Right lobe of liver (tissue), 6 donors: ENCODE measurements at places on chromosomes 12 and 14. TPM values are rescaled to one million over a fixed set of nuclear protein-coding genes. Genes with fewer than 3 reads are reported as not detected.

- no peak overlapping the region for H3K4me3 ChIP-seq
- no peak overlapping the region for H3K27ac ChIP-seq
- DNase-seq = no peak
- H3K27me3 ChIP-seq = no peaks in the 10 kb centered on the region
- H3K4me1 ChIP-seq = no peaks in the 10 kb centered on the region
- H3K36me3 ChIP-seq = peaks cover 48% of the 10 kb centered on the region
These were observed 39.9 kb downstream of the VEZT start for GRCh38 chr12:95257541-95257940.

DNA sequence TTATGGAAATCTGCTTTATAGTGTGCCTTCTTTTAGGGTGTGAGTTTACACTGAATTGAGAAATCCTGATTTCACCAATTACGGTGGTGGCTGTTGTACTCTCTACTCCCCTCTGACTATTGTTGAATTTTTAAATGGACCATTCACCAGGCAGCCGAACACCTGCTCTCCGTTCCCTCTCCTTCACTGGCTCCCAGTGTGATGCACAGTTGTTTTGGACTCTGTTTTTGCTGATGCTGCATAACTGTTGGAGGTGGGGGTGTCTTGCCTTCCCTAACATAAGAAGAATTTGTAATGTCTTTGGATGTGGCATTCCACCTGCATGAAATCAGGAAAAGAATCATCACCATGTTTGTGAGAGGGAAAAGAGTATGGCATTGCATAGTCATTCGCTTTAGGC, 341.2 kb downstream of the SNAPC1 start:
- no peak overlapping the region for H3K4me3 ChIP-seq
- H3K4me1 ChIP-seq = no peaks in the 10 kb centered on the region
- DNase-seq = no peak
- no peak overlapping the region for H3K27ac ChIP-seq
- no peaks in the 10 kb centered on the region for H3K36me3 ChIP-seq

- no peaks in the 10 kb centered on the region for H3K27me3 ChIP-seq
- no peak for DNase-seq
- no peaks in the 10 kb centered on the region for H3K36me3 ChIP-seq
- H3K27ac ChIP-seq = no peak overlapping the region
- H3K4me1 ChIP-seq = no peaks in the 10 kb centered on the region
These were observed 20.7 kb upstream of the SDR39U1 start for GRCh38 chr14:24463017-24463883.

SLCO1B1 gene
- 285 TPM for total RNA-seq

DNA sequence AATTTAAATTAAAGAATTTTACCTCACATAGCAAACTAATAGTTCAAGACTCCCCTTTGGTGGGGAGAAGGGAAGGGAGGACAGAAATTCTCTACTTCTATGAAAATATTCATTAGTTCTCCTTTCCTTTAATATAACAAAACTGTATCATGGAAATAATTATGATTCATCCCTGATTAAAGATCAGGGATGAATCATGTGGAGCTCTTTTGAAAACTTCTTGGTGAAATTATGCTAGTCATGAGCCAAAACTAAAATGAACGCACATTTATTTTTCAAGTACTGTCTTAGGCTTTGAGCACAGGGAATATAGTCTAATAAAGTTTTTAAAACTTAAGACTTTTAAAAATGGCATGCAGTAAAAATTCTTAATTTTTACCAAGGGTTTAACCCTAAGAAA, 17.1 kb downstream of the TMBIM4 start:
- no peaks in the 10 kb centered on the region for H3K27me3 ChIP-seq
- H3K36me3 ChIP-seq = no peaks in the 10 kb centered on the region
- no peaks in the 10 kb centered on the region for H3K4me1 ChIP-seq
- no peak for DNase-seq

GRCh38 chr14:33332497-33332896, 393.8 kb downstream of the NPAS3 start:
- no peak for DNase-seq
- H3K27me3 ChIP-seq = no peaks in the 10 kb centered on the region
- no peak overlapping the region for H3K4me3 ChIP-seq
- no peaks in the 10 kb centered on the region for H3K4me1 ChIP-seq
